Hematopoietic multipotent progenitor cell treated with erythropoietin and hydrocortisone succinate and interleukin-3 and kit ligand, for 6 days (in vitro differentiated cells): ENCODE measurements at places on chromosomes 3 and 15.

DNA sequence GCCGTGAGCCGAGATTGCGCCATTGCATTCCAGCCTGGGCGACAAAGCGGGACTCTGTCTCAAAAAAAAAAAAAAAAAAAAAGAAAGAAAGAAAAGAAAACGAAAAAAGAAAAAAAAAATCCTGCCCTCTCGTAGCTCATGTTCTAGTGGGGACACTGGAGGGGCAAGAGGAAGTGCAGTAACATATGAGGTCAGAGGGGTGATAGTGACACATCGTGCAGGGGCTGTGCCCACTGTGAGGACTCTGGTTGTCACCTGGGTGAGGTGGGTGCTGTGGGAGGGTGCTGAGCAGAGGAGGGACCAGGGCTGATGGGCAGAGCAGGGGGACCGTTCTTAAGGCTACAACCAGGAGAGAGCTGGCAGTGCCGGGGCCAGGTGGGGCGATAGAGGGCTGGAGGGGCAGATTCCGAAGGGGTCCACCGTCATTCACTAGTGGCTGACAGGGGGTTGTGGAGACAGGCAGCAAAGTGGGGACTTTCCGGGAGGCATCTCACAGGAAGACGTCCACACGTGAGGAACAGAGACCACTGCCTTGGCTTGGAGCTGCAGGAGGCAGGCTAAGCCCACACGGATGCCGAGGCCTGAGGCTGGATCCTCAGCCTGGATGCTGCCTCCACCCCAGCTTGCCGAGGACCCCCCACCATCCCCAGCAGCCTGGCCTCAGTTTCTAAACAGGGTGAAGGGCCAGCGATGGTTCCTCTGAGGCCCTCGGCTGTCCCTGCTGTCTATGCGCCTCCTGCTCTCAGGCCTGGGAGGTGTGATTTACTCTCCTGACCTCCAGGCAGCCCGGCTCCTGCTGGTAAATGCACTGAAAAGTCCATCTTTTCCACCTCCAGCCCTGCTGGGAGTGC is 154.3 kb upstream of the IQSEC1 start:
- DNase-seq, result no peak

DNA sequence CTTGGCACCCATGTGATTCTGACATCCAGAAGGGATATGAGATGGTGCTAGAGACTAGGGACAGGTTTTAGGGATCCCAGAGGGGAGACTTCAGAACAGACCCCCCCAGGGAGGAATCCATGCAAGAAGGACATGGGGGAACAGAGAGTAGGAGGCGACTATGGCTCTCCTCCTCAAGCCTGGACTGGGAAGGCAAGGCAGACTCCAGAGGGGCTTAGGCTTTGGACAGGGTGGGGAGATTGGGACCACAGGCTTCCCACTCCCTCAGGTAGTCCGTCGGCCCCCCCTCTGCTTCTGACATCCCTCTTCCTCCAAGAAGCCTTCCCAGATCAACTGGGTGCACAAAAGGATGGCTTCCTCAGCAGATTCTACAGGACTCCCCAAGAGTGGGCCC is 3.0 kb upstream of the VIPR1 start:
- DNase-seq, result no peak

GRCh38 chr15:98035134-98035533 is 74.6 kb downstream of the ARRDC4 start:
- no peak for DNase-seq

- DNase-seq, result no peak
Measured at GRCh38 chr15:31609258-31609681, 282.6 kb downstream of the KLF13 start.
